ENCODE measurements at places on chromosomes 4 and X.

GRCh38 chr4:128770807-128771206 is 38.7 kb upstream of the JADE1 start:
- no peak for DNase-seq

DNA sequence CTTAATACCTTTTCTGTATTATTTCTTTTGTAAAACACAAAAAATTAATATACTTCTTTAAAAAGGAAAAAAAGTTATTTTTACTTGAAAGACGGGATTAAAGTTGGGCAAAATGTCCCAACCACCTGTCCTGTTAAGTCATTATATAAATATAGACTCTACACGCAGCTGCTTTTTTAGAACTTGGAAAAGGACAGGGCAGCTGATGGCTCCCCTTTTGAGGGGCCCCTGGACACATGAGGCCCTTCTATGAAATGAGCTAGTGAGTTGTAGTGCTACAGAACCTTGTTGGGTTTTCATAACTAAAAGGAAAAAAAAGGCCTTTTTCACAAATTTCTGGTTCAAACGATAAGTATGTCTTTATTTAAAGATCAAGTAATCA is 600 bp upstream of the BEX2 start:
- no peak for DNase-seq

DNA sequence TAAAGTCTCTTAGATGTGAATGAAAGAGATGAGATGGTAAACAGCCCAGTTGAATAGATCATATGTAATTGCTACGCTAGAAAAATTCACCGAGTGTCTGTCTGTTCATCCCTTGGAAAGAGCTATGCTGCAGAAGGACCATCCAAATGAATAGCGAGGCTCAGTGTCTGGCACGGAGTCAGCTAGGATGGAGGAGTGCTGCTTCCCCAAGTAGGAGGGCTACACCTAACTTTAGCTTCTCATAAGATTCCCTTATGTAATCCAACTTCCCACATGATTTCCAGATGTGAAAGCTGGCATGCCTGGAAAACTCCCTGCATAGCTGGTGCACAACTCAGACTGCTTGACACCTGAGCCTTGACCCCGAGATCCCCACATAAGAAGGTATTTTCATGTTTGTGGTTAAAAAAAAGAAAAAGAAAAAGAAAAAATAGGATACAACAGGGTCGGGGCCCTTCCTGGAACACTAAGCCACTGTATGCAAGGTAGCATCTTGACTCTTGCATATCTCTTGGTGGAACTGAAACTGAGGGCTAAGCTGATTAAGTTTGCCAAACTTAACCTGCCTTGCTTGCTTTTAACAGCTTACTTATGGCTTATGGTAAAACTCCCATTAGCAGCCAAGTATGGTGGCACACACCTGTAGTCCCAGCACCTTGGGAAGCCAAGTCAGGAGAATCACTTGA is 82.3 kb downstream of the FREM3 start:
- no peak for DNase-seq

GRCh38 chr4:27930976-27931375 is 1070.3 kb downstream of the STIM2 start:
- no peak for DNase-seq

- no peak for DNase-seq
Measured at GRCh38 chrX:29285664-29286063, 698.4 kb downstream of the IL1RAPL1 start.

- DNase-seq, result no peak
Measured at GRCh38 chrX:133185119-133185518, 33.0 kb downstream of the TFDP3 start.

DNA sequence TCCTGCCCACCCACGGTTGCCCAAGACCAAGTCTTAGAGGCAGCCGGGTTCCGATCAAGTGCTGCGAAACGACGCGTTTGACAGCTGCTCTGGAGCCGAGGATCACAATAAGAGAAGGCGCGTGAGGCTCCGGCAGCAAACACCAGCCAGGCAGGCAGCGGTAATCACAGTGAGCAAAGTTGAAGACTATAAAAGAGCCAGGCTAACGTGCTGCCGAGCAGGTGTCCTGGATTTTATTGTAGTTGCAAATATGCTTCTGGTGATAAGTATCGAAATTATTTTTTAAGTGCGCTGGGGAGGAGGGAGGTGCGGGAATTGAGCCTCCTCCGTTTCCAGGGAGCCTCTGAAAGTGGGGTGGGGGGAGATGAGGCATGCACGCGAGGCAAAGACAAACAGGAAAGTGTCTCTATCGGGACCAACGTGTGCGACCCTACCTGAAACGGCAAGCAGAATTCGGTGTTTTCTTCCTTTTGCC is 590 bp downstream of the GABRA2 start:
- no peak for DNase-seq

DNA sequence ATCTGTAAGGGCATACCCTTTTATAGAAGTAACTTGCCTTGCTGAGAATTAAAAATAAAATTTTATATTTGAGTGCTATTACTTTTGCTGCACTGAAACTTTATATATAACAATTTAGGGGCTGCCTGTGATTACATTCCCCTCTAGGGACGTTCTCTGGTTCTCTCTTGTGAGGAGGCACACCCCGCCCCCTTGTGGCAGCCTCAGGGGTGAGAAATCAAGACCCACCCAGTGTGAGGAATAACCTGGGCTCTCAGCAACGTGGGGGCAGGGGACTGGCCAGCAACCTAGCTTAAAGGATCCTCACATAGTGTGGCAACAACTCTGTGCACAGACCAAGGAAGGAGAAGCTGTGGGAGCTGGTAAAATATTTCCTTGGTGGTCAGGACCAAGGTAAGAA is 43.7 kb downstream of the MAGEA9 start:
- DNase-seq, result peak; percentile 7

DNA sequence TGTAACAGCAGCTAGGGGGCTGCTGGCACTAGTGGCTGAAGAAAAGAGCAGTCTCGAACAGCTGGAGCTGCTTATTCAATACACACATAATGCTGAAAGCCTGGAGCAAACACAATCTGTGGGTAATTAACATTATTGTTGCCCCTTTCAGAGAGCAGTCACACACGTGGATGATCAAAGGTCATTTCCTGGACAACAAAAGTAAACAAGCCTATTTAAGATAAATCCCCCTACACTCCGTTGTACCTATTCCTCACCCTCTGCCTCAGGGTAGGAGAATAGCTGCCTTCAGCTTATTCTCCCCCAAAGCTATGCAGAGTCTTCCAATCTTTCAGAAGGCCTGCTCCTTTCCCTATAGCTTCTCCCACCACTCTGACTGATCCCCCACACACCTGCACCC is 803.9 kb downstream of the C4orf33 start:
- no peak for DNase-seq

DNA sequence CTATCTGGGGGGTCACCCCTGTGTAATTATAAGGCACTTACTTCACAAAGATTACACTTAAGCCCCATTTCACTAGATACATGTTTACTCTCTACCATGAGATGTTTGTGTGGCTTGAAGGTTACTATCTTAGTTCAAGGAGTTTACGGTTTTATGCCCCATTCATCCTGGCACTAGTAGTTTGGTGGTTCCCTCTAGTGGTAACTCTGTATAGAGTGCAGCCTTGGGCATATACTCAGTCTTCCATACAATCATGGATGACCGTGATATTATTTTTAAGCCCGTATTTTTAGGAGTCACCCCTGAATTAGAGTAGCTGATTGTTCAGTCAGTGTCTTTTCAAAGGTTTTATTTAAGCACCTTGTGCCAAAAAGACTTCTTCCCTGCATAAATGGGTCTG is 109.9 kb upstream of the FAM47C start:
- peak; percentile 0 for DNase-seq

GRCh38 chr4:78377555-78377954 is 174.0 kb upstream of the ANXA3 start:
- no peak for DNase-seq

GRCh38 chrX:153622661-153623309 is 23.8 kb upstream of the CCNQ start:
- no peak for DNase-seq

GRCh38 chr4:82469791-82470345 is 39.5 kb downstream of the ENOPH1 start:
- DNase-seq, result peak; percentile 67

- DNase-seq, result peak; percentile 57
Measured at GRCh38 chr4:142396279-142396678, 449.8 kb downstream of the INPP4B start.

DNA sequence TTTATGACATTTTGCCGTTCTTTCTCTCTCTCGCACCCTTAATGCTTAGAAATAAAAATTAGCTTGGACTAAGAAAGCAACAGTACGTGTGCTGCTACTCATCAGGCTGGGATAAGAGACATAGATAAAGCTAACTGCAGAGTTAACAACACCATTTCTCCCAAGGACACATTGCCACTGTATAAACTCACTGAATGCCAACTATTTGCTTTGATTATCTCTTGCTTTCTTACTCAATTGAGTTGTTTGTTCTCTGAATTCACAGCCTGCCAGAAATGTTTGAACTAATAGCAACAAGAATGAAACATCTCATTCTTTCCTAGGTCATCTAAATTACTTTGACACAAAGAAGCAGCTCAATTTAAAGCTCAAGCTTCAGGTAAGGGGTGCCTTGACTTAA is 34.6 kb downstream of the F8 start:
- DNase-seq, result no peak

DNA sequence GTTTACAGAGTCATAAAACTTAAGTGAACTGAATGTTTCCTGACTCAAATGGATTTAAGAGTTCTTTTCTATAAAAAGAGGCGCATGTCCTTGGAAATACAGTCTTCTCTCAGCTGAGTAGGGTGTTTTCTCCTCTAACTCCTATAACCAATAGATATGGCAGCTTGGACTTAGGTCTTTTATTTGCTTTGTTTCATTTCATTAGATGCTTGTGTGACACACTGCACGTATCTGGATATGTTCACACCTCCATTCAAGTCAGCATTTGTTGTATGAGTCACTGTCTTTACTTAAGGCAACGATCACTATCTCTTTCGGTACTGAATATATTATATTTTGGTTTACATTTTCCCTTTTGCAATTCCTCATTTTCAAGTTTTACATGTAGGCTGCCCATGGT is 136.6 kb downstream of the ARSF start:
- DNase-seq, result peak; percentile 15

- no peak for DNase-seq
Measured at GRCh38 chr4:135166661-135167060, 965.1 kb upstream of the PABPC4L start.

- DNase-seq, result peak; percentile 94
Measured at GRCh38 chr4:40916218-40916555, 166.4 kb downstream of the NSUN7 start.

DNA sequence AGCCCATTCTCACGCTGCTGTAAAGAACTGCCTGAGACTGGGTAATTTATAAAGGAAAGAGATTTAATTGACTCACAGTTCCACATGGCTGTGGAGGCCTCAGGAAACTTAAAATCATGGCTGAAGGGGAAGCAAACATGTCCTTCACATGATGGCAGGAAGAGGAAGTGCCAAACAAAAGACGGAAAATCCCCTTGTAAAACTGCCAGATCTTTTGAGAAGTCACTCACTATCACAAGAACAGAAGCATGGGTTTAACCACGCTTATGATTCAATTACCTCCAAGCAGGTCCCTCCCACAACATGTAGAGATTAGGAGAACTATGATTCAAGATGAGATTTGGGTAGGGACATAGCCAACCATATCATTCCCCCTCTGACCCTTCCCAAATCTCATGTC is 335.5 kb downstream of the IL15 start:
- no peak for DNase-seq

- DNase-seq, result peak; percentile 81
Measured at GRCh38 chr4:118034053-118034785, at the start of gene NDST3. Gene NDST3, plus strand, starts transcription at chr4:118034486. Its CDS starts 19,425 bp downstream, at chr4:118053911.

DNA sequence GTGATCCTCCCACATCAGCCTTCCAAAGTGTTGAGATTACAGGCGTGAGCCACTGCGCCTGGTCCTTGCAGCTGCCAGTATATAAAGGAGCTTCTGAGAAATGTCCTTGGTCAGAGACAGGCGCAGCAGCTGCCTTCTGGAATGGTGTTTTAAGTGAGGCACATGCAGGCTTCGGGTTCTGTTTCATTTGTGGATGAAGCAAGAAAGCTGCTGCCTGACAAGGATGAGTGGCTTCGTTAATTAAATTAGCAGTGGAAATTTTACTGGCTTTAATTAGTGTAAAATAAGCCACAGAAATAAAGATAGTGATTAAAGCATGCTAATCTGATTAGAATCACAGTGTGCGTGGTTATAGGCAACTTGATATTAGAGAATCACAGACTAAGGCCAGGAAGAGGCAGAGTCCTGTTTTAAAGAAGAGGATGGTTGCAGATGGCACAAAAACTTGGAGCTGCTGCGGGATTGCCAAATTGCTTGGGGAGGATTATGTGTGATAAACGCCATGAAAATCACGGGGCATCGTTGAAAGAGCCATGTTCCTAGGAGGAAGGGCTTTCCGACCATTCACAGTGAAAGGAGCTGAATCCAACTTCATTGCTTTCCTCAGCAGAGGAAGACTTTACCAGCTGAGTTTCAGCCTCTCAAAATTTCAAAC is 348.4 kb upstream of the FAT1 start:
- no peak for DNase-seq

GRCh38 chr4:48031802-48032525 is 15.4 kb downstream of the NIPAL1 start:
- DNase-seq, result peak; percentile 10

DNA sequence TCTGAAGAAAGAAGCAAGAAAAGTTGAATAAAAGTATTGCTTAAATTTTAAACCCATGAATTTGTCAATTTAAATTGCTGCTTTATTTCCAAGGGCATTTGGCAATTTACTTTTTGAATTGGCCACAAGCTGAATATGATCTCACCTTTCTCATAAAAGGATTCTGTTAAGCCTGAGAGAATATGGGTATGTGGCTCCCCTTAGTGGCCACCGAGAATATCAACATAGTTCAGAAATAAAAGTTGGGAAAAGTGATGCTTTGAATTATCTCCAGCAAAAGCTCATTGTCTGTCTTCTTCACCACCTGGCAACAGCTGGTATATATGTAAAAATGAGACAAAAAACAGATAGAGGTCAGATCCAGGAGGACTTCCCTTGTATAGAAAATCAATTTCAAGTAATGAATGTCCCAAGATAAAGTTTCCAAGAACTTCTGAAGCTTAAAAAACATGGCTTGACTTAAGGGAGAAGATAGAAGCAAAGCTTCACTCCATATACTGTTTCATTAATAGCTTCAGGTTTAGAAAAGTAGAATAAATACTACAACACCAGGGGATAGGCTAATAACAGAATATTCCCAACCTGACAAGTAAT is 290.7 kb upstream of the FAM241A start:
- DNase-seq, result peak; percentile 52

- DNase-seq, result no peak
Measured at GRCh38 chrX:36581030-36581429, 427.1 kb upstream of the FAM47C start.
